ENCODE measurements at places on chromosomes 11 and 22. TPM values are rescaled to one million over a fixed set of nuclear protein-coding genes. Genes with fewer than 3 reads are reported as not detected.

DNA sequence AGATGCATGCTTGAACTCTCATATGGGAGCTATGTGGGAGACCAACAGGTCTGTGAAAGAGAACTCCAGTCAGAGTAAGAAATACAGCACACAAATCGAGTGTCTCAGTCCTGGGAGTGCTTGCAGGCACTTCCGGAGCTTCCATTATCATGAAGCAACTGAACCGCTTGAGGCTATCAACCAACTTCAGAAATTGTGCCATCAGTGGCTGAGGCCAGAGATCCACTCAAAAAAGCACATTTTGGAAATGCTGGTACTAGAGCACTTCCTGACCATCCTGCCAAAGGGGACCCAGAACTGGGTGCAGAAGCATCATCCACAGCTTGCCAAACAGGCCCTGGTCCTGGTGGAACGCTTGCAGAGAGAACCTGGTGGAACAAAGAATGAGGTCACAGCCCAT lies 33.4 kb downstream of the GAB2 start:
- no peak overlapping the region for H3K4me3 ChIP-seq
- DNase-seq: no peak
- no peaks in the 10 kb centered on the region for H3K36me3 ChIP-seq
- no peaks in the 10 kb centered on the region for H3K4me1 ChIP-seq

DNA sequence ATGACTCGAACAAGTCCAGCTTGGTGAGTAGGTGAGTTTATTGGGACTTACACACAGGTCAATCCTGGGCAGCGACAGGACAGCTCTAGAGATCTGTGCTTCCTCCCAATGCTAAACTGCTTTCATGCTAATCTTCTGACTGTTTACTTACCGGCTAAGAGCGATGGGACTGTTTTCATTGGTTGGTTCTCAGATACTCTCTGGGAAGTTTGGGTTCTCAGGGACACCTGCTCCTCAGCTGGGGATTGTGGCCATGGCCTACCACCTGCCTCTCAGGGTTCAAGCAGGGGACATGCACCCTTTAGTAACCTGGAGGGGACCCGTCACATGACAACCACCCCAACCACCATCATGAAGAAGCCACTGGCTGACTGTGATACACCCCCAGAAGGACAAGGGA lies 13.1 kb downstream of the APOL2 start:
- no peaks in the 10 kb centered on the region for H3K4me1 ChIP-seq
- H3K27me3 ChIP-seq: no peaks in the 10 kb centered on the region
- H3K36me3 ChIP-seq: peaks cover 6% of the 10 kb centered on the region
- H3K4me3 ChIP-seq: no peak overlapping the region
- no peak overlapping the region for H3K27ac ChIP-seq

GRCh38 chr11:35056391-35057093 lies 82.4 kb upstream of the CD44 start:
- H3K27me3 ChIP-seq: no peaks in the 10 kb centered on the region
- no peaks in the 10 kb centered on the region for H3K36me3 ChIP-seq
- H3K4me1 ChIP-seq: no peaks in the 10 kb centered on the region

GRCh38 chr11:67286621-67287333 lies 2.3 kb upstream of the ANKRD13D start:
- H3K27me3 ChIP-seq: no peaks in the 10 kb centered on the region
- peak overlapping the region; percentile 93 for H3K27ac ChIP-seq
- peaks cover 46% of the 10 kb centered on the region for H3K36me3 ChIP-seq
- H3K4me1 ChIP-seq: peaks cover 11% of the 10 kb centered on the region
- DNase-seq: no peak

- no peaks in the 10 kb centered on the region for H3K36me3 ChIP-seq
- H3K4me3 ChIP-seq: no peak overlapping the region
- H3K27me3 ChIP-seq: no peaks in the 10 kb centered on the region
These were observed 37.3 kb downstream of the ABCC8 start for GRCh38 chr11:17439316-17439782.

- no peak overlapping the region for H3K27ac ChIP-seq
- peaks cover 19% of the 10 kb centered on the region for H3K27me3 ChIP-seq
- H3K4me1 ChIP-seq: peaks cover 13% of the 10 kb centered on the region
- H3K36me3 ChIP-seq: no peaks in the 10 kb centered on the region
These were observed 1.3 kb upstream of the ESAM start for GRCh38 chr11:124763156-124763947.

GRCh38 chr11:462107-462890 lies 12.2 kb downstream of the PTDSS2 start:
- H3K4me1 ChIP-seq: no peaks in the 10 kb centered on the region
- H3K4me3 ChIP-seq: no peak overlapping the region
- DNase-seq: no peak
- H3K27me3 ChIP-seq: no peaks in the 10 kb centered on the region

DNA sequence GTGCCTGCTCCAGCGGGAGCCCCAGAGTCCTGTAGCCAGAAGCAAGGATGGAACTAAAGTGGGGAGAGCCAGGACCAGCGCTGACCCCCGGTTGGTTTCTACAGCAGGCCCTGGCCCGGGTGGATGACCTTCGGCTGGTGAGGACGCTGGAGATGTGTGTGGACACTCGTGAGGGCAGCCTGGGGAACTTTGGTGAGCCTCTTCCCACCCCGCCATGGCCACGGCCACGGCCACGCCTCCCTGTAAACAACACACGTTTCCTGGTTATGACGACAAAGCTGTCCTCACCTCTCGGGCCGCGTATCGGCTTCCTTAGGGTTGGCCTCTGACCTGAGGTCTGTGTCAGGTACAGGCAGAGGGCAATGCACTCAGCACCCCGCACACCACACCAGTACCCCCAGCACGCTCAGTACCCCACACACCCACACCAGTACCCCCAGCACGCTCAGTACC lies 4.1 kb downstream of the LRRC56 start:
- H3K4me3 ChIP-seq: no peak overlapping the region
- no peak for DNase-seq
- H3K36me3 ChIP-seq: no peaks in the 10 kb centered on the region
- no peak overlapping the region for H3K27ac ChIP-seq
- H3K4me1 ChIP-seq: peaks cover 14% of the 10 kb centered on the region
- no peaks in the 10 kb centered on the region for H3K27me3 ChIP-seq

DNA sequence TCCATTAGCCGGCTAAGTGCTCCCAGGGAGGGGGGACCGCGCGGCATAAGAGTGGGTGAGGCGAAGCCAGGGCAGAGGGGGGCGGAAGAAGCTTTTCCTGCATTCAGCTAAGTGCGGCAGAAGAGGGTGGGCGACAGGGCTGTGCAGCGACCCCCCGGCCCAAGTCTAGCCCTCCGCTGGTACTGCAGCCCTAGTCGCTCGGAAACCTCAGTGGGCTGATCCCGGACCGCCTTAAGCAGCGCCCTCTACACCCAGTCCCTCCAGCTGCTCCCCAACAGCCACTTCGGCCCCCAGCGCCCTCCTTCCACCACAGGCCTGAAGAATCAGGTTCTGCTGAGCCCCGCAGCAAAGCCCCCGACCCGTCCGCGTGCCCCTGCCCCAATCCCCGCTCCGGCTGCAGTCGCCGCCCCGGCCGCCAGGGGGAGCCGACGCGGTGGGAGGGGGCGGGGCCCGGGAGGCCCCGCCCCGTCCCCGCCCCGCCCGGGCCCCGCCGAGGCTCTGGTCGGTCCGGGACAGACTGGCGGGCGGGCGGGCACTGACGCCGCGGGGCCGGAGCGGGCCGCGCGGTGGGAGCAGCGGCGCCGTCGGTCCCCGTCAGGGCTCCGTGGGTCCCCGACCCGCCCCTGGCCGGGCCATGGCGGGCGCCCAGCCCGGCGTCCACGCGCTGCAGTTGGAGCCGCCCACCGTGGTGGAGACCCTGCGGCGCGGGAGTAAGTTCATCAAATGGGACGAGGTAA lies at the start of gene PLCB3:
PLCB3 (plus strand) TSS at position 515 of the 737 bp plus-strand sequence; CDS start at position 635, 120 bp downstream.
- H3K27ac ChIP-seq: peak within 1 kb of the TSS; percentile 70
- H3K4me3 ChIP-seq: peak within 1 kb of the TSS; percentile 73
- H3K4me1 ChIP-seq: peaks cover 11% of the 10 kb centered on the region
- H3K36me3 ChIP-seq: no peaks in the 10 kb centered on the region
- DNase-seq: peak; percentile 52
- H3K27me3 ChIP-seq: no peaks in the 10 kb centered on the region

DNA sequence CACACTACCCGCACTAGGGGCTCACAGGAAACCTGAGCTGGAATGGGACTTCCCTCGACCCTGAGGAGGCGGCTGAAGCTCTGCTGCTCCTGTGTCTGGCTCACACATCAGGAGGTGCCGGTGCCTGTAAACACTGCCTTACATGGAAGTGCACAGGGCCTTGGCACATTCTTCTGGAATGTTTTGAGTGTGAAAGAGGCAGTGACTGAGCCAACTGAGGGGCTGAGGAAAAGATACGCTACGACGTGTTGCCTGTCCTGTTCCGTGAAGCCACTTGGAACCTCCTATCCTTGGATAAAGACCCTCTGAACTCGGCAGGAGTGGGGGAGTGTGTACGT lies 10.5 kb downstream of the TXN2 start:
- no peaks in the 10 kb centered on the region for H3K27me3 ChIP-seq
- no peak overlapping the region for H3K4me3 ChIP-seq
- peaks cover 11% of the 10 kb centered on the region for H3K4me1 ChIP-seq
- peak overlapping the region; percentile 82 for H3K27ac ChIP-seq
- H3K36me3 ChIP-seq: peaks cover 4% of the 10 kb centered on the region
- DNase-seq: no peak

GRCh38 chr11:74639533-74639932 lies 47.2 kb downstream of the POLD3 start:
- H3K4me3 ChIP-seq: no peak overlapping the region
- H3K36me3 ChIP-seq: no peaks in the 10 kb centered on the region
- no peaks in the 10 kb centered on the region for H3K4me1 ChIP-seq
- no peak overlapping the region for H3K27ac ChIP-seq

DNA sequence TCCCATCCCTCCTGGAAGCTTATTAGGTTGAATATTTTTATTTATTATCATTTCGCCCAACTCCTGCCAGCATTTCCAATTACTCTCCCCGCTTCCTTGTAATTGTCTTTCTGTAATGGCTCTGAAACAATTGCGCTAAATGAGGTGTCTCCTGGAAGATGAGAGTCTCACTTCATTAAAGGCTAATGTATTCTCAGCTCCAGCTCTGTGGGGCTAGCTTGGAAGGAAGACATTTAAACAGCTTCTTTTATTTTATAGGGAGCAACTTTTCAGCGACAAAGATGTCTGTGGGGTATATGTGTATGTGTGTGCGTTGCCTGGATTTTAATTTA lies 86.6 kb downstream of the PKNOX2 start:
- H3K27ac ChIP-seq: no peak overlapping the region
- H3K27me3 ChIP-seq: no peaks in the 10 kb centered on the region
- no peak overlapping the region for H3K4me3 ChIP-seq
- no peaks in the 10 kb centered on the region for H3K4me1 ChIP-seq
- DNase-seq: no peak
- H3K36me3 ChIP-seq: no peaks in the 10 kb centered on the region

DNA sequence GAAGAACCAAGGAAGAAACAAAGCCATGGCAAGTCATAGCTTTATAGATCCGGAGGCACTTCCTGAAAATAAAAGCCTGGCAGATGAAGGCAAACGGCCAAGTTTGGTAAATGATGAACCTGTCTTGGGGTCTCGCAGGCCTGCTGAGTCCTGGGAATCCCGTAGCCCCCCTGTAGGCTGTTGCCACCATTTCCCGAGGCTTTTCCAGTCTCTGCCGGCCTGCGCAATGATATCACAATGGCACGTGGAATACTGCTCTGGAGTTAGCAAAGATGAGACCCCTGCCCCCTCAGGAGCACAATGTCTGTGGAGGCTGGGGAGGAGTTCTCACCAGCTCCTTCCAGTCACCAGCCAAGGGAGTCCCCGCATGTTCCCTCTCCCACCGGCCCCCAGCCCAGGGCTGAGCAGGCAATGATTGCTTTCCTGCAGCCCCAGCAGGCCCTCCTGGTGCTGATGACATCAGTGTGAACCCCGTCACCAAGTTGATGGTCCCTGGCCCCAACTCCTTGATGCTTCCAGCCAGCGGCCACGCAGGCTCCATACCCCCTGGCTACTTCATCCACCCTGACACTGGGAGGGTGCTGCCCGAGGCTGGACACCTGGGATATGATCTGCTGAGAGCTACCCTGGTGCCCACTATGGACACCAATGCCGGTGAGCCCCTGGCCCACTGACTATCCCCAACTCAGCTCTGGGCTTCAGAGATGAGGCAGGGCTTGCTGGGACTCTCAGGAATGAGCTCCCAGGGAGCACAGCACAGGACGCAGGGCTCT lies 55.9 kb downstream of the BTG4 start:
- H3K27ac ChIP-seq: no peak overlapping the region
- H3K27me3 ChIP-seq: no peaks in the 10 kb centered on the region
- no peaks in the 10 kb centered on the region for H3K36me3 ChIP-seq
- no peak overlapping the region for H3K4me3 ChIP-seq
- no peaks in the 10 kb centered on the region for H3K4me1 ChIP-seq

DNA sequence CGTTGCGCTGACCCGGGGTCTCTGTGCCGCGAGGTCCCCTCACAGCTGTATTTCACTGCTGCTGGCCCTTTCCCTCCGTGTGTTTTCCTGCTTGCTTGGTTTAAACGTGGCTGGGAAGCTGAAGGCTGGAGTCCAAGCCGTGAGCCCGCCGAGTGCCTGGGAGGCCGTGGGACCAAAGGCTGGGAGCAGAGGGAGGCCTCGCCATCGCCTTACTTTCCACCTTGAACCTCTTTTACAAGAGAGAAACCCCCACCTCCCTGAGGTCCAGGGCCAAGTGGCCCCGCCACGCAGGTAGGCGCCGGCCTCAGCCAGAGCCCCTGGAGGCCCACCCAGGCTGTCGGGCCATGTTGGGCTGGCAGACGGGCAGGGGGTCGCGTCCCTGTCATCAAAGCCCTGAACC lies 411.6 kb downstream of the TBC1D22A start:
- no peak overlapping the region for H3K4me3 ChIP-seq
- H3K36me3 ChIP-seq: no peaks in the 10 kb centered on the region
- no peaks in the 10 kb centered on the region for H3K27me3 ChIP-seq
- DNase-seq: no peak
- H3K27ac ChIP-seq: no peak overlapping the region

DNA sequence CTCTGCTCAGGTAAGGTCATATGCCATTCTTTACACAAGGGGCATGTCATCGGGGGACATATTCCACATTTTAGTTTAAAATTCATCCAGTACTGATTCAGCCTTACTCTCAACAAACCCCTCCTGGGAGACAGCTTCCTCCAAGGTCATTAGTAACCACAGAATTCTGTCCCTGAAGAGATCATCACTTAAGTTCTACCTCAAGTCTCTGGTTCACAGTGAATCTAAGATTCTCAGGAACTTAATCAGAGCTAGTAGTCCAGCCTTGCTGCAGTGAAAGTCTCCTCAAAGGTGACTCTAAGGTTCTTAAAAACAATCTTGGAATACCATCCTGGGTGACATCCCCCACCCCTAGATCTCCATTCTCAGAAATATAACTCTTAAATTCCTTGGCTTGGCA lies 18.9 kb upstream of the GDPD4 start:
- H3K4me1 ChIP-seq: no peaks in the 10 kb centered on the region
- H3K27me3 ChIP-seq: no peaks in the 10 kb centered on the region
- H3K27ac ChIP-seq: no peak overlapping the region
- no peak for DNase-seq

GRCh38 chr22:28759861-28760560 lies 12.5 kb upstream of the CCDC117 start:
- H3K27ac ChIP-seq: peak overlapping the region; percentile 46
- no peaks in the 10 kb centered on the region for H3K27me3 ChIP-seq
- no peak overlapping the region for H3K4me3 ChIP-seq
- H3K4me1 ChIP-seq: no peaks in the 10 kb centered on the region

Gene NAALAD2
- total RNA-seq: 38.9 TPM

Gene PAX6
- total RNA-seq: 0.80 TPM

Gene GLYAT
- total RNA-seq: not detected

Gene RAG2
- total RNA-seq: not detected

Gene ASCL2
- 3.9 TPM for total RNA-seq

Gene GRAMD1B
- total RNA-seq: 4.5 TPM

Gene NRGN
- total RNA-seq: 1.2 TPM

Gene HEPHL1
- 0.17 TPM for total RNA-seq

Gene SOX6
- 3.1 TPM for total RNA-seq

Gene CHID1
- total RNA-seq: 107 TPM

Gene OR5F1
- not detected for total RNA-seq

Gene ACR
- 13.1 TPM for total RNA-seq

Gene CCDC89
- total RNA-seq: 1.4 TPM

Gene CSNK2A3
- 1.1 TPM for total RNA-seq
